GM13976 (cell line): ENCODE measurements at places on chromosomes 16 and 17.

DNA sequence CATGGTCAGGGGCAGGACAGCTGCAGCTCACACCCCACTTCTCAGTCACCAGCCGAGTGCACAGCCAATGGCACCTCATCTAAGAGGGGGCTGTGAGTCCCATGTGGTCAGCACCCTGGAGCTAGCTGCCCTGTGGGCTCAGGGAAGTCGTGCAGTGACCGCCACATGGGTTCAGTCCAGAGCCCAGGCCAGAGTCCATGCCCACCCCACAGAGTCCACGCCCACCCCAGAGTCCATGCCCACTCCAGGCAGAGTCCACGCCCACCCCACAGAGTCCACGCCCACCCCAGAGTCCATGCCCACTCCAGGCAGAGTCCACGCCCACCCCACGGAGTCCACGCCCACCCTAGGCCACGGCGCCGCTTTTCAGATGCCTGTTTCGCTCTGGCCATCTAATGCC lies 24.1 kb downstream of the SLC7A5 start:
- DNase-seq: no peak

DNA sequence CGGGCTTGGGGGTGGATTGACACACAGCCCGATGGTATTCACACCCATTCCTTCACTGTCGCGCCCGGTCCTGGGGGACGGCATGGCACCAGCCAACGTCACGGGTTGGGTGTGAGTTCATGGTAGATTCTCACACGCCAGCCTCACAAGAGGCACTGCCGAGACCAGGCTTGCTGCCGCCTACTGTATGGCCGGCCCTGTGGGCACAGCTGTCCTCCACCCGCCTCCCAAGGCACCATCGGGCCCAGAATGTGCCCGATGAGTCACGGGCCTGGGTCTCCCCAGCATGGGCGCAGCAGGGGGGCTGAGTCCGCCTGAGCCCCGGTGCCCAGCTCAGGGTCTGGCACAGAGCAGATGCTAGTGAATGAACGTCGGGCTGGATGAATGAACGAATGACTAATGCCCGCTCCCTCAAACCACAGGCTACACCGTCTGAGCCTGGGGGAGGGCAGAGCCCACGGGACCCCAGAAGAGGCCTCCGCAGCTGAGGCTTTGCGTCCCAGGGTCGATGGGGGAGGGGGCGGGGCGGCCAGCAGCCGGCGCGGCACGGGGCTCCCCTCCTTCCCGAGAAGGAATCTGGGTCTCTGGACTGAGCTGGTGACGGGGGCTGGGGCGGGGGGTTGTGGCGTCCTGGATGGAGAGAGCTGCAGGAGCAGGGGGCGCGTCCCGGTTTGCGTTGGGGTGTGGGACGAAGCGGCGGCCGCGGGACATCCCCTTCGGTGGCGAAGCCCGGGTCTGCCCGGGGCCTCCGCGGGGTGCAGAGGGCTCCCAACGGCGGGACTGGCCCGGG lies 829 bp downstream of the PITPNM3 start:
- peak; percentile 48 for DNase-seq

DNA sequence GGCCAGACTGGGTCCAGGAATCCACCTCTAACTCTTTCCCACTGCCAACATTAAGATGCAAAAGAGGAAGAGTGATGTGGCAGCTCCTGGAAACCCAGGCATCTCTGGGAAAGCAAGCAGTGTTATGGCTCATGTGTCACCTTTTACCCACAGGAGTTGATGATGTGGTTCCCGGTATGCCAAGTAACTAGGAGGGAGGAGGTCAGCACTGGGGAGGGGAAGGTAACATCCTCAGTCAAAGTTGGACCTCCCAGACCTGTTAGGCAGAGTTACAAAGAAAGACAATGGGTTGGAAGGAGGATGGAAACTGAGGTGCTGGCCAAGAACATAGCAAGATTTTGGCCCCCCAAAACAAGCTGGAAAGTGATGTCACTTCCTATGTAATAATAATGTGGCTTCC lies 11.4 kb downstream of the KRABD2 start:
- no peak for DNase-seq

DNA sequence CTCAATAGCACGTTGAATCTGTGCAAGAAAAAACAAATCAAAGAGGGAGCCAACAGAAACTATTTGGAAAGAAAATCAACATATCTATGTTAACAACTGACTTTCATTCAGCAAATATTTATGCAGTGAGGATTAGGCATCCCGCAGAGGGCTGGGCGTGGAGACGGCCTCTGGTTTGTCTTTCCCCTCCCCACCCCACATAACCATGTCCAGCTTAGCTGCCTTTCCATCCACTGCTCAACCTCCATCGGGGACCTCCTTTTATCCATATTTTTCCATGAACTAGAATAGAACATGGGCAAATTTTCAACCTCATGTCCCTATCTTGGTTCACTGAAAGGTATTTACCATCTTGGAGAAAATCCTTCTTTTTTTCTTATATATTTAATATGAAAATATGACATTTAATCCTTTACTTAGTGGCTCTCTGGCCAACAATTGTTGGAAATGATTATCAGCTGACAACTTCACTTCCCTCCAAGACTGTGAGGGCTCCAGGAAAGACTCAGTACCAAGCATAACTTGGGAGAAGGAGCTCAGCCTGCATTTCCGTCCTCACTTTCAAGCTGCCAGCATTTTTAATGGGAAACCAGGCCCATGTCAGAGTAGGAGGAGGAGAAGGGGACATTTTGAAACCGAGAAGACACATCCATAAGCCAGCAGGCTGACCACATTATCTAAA lies 462.6 kb upstream of the MAF start:
- DNase-seq: no peak

- DNase-seq: peak; percentile 54
Observed at GRCh38 chr16:80931801-80932707, 74.6 kb downstream of the CMC2 start.

DNA sequence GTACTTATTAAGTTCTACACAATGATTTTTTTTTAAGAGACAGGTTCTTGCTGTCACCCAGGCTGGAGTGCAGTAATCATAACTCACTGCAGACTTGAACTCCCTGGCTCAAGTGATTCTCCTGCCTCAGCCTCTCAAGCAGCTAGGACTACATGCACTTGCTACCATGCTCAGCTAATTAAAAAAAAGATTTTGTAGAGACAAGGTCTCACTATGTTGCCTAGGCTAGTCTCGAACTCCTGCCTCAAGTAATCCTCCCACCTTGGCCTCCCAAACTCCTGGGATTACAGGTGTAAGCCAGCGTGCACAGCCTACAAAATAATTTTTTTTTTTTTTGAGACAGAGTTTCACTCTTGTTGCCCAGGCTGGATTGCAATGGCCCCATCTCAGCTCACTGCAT lies 22.2 kb downstream of the USP32 start:
- DNase-seq: no peak

GRCh38 chr17:66582373-66583111 lies 252.4 kb upstream of the CACNG5 start:
- DNase-seq: no peak

DNA sequence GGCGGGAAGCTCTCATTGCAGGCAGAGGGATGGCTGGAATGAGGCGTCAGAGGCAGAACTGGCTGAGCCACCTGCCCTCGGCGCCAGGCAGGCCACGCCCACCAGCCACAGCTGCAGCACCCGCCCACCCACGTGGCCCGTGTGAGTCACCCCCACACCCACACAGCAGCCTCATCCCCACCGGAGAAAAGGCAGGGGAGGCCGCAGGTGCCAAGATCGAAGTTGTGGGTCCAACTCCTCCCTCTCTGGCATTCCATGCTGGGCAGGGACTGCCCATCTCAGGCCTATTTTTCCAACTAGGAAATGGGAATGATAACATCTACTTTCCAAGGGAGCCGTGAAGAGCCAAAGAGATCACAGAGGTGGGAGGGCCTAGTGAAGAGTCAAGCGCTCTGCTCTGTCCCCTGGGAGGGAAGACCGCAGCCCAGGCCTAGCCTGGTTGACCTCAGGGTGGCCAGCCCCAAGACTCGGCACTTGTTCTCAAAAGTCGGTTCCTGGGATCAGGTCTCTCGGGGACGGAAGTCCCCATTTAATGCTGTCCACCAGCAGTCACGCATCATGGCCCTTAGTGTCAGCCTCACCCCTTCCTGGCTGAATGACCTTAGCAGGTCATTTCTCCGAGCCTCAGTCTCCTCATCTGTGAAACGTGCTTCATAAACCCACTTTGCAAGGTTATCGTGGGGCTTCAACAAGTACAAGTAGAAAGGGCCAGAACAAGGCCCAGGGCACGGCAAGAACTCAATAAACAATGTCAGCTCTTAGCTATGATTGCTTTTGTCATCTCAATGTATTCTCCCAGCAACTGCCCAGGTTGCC lies at the start of gene TRPV3:
Gene TRPV3 (minus strand): TSS at position 45 of the 816 bp plus-strand sequence. CDS start 2,962 bp downstream, outside the sequence.
- peak; percentile 84 for DNase-seq

DNA sequence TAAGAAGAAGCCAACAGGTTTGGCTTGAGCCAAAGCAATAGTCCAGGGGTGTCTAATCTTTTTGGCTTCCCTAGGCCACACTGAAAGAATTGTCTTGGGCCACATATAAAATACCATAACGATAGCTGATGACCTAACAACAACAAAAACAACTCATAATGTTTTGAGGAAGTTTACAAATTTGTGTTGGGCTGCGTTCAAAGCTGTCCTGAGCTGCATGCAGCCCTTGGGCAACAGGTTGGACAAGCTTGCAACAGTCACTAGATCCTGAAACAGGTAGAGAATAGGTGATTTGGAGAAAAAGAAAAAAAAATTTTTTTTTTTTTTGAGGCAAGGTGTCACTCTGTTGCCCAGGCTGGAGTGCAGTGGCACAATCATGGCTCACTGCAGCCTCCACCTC lies 4.5 kb downstream of the CRYBA1 start:
- no peak for DNase-seq

GRCh38 chr16:14585287-14585686 lies 44.8 kb downstream of the PARN start:
- no peak for DNase-seq

DNA sequence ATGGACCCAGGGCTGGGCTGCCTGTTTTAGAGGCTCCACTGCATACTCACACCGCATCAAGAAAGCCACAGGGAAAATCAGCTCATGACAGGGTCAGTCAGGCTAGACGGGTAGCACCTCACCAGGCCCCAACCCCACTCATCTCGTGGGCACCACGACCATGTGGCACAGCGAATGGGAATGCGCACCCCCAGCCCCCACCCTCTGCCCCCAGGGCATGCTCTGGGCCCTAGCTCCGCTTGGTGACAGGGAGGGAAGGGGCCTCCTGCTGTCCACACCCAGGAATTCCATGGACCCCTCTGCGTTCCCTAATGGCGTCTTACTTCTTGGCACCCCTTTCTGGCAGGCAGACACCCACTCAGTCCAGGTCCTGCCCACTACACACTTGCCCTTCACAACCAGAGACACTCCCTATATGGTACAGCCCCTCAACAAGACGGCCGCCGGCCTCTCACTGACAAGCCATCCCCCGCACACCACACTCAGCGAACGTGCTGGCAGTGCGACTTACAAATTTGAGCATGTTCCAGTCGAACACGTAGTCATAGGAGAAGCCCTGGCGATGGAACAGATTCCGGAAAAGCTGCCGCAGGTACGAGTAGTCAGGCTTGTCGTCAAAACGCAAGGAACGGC lies 22.1 kb downstream of the SLC16A3 start:
- no peak for DNase-seq

DNA sequence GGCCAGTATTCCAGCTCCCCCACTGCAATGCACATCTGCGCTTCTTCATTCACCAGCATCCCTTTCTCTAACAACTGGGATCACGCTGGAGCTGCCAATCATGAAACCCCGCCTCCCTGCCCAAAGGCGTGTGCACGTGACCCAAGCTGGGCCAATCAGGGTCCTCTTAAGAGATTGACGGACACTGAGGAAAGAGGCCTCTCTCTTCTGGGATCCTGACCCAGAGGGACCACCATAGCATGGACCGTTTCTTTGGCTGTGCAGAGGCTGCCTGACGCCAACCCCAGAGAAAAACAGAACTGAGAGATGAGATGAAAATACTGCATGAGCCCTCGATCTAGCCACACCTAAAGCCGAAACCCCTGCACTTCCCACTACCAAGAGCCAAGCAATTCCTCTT lies 32.0 kb downstream of the COTL1 start:
- DNase-seq: peak; percentile 76

DNA sequence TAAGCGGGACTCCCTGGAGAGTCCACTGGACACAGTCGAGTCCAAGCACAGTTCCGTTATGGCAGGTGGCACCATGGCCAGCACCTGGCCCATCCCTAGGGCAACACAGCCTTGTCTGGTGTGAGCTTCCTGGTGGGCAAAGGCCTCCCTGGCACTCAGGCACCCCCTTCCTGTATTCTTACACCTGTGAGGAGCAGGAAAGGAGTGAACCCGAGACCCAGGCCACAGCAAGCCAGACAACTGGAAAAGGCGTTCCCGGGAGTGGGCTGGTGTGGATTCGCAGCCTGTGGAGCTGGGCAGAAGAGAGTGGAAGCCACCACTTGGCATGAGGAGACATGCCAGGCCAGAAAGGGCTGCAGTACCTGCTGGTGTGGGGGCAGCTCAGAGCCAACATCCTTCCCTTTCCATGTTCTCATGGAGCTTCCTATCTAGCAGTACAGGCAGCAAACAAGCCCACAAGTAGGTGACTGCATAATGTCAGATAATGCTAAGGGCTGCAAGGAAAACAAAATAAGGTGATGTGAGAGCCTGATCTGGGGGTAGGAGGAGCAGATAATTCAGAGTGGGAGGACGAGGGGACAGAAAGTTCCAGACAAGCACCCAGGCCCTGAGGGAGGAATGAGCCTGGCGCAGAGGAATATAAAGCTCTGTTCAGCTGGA lies 87.0 kb downstream of the GNAO1 start:
- DNase-seq: no peak

DNA sequence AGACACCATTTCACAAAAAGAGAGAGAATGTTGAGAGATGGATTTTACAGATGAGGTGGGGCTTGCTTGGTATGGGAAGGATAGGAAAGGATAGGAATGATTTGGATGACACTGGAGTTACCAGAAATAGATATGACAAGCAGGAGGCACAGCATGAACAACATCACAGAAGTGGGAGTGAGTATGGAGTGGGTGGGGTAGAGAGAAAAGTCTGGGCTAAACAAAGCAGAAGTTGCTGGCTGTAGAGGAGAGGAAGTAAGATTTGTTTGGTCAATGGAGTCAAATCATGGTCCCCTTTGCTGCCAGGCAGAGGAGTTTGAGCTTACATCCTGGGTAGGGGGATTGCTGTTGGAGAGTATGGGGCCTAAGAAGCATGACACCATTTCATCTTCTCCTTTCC lies 101.7 kb downstream of the VAT1L start:
- no peak for DNase-seq

DNA sequence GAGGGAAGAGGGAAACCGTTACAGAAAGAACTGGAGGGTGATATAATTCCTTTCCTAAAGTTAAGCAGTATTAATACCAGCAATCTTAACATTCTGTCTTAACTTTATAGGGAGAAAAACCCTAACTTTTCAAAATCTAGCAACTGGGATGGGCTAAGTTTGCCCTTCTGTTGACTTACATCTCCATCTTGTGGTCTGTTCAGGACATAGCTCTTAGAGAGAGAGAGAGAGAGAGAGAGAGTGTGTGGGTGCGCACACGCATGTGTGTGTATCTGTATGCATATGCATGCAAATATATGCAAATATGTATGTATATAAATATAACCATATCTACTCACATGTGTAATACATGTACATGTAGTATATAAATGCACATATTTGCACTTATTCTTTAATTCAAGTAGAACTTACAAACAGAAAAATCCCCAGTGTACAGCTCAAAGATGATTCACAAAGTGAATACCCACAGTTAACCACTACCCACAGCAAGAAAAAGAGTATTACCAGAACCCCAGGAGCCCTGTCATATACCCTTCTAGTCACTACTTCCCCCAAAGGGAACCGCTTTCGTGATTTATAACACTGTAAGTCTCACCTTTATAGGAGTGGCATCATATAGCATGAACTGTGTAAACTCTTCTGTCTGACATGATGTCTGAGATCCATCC lies 46.5 kb downstream of the STX8 start:
- DNase-seq: peak; percentile 55

GRCh38 chr16:66689282-66689681 lies 7.3 kb downstream of the CMTM4 start:
- no peak for DNase-seq
